ENCODE measurements at places on chromosomes 16 and 17.

DNA sequence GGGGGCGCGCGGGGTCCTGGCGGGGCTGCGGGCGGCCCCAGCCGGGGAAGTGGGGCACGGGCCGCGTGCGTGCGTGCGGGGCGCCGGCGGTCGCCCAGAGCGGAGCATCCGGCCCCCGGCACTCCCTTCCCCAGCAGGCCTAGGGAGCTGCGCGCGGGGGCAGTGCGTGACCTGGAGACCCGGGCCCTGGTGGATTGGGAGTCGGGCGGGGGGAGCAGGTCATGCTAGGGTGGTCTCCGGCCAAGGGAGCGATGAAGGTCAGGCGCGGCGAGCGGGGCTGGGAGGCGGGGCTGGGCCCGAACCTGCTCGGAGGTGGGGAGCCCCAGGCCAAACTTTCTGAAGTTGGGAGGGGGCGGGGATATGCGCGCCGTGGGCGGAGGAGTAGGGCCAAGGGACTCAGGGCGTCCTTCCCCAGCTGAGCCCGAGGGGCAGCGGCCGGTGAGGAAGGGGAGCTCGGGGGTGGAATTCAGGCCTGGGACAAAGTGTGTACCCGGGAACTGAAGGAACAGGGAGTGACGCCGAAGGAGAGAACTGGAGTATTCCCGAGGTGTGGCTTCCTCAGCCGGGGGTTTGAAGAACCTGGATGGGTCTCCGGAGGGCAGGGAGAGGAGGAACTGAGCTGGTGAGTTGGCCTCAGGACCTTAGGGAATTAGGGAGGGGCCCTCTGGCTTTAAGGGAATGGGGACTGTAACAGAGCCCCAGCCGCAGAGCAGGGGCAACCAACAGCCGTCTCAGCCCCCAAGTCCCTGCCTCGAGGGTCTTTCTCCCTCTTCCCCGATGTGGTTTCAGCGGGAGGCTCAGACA is 589 bp downstream of the XYLT2 start:
- peak; percentile 58 for DNase-seq

GRCh38 chr17:28973425-28973824 is 22.1 kb upstream of the PHF12 start:
- no peak for DNase-seq

DNA sequence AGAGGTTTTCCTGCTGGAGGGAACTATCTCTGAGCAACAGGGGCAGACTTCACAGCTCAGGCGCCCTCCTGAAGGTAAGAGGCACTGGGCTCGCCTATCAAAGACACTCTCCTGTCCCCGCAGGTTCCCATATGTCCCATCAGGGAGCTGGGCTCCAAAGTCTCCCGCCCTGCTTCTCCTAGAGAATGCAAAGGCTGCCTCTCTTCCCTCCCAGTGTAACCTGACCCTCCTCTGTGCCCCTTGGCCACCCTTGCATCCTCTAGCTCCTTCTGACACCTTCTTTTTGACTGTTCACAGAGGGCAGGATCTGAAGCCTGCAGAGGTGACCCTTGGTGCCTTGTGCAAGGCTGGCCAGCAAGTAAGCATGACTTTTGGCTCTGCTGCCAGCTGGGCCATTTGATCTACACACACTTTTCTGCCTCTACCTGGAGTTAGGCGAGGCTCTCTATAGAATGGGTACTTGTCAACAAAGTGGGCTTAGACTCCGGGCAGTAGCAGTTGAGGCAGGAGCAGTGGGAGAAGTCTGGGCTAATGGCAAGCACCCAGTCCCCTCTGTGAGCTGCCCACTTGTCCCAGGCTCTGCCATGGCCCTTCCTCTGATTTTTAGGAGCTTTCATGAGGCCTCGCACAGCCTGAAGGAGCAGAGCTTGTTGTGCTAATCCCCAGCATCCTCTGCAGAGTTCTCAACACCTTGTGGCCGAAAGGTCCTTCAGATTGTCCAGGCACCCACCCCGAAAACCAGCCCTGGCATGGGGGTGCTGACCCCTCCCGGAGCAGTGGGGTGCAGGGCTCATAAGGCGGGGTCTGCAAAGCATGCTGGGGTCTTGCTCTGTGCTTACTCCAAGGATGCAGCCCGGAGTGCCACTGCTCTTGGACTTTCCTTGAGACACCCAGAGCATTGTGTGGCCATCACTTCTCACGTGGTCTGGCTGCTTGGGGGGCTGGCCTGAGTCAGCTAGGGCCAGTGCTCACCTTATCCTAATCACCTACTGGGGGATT is 122.9 kb downstream of the METRNL start:
- DNase-seq: no peak

GRCh38 chr16:74846714-74847113 is 72.1 kb upstream of the FA2H start:
- DNase-seq: no peak

GRCh38 chr16:9125658-9126505 is 34.4 kb downstream of the HAPSTR1 start:
- DNase-seq: no peak

DNA sequence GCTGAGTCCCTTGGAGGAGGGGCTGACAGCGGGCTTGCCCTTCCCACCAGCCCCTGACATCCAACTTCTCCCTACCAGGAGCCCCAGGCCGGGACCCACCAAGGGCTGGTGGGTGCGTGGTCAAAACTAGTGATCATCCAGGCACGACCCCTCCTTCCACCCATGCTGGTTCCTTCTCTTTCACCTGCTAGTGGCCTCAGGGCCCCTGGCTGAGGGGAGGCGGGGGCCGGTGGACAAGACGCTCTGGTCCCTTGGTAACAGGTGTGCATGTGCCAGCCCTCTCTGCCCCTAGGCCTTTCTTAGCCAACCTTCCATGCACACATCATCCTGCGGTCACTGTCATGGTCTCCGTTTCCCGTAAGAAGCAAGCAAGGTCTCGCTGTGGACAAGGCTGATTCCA is 8.4 kb downstream of the ZNF213 start:
- DNase-seq: no peak

GRCh38 chr17:296906-297690 is 55.5 kb downstream of the RPH3AL start:
- no peak for DNase-seq

GRCh38 chr17:1036171-1036844 is 39.4 kb downstream of the TIMM22 start:
- no peak for DNase-seq

All from stimulated activated CD4-positive, alpha-beta T cell treated with anti-CD3 and anti-CD28 coated beads, Interleukin-4, amount 100 ng/mL, for 24 hours (primary cell).